ENCODE measurements at places on chromosomes 13 and 19.

- DNase-seq = no peak
These were observed 1.8 kb upstream of the CKM start for GRCh38 chr19:45324349-45324907.

DNA sequence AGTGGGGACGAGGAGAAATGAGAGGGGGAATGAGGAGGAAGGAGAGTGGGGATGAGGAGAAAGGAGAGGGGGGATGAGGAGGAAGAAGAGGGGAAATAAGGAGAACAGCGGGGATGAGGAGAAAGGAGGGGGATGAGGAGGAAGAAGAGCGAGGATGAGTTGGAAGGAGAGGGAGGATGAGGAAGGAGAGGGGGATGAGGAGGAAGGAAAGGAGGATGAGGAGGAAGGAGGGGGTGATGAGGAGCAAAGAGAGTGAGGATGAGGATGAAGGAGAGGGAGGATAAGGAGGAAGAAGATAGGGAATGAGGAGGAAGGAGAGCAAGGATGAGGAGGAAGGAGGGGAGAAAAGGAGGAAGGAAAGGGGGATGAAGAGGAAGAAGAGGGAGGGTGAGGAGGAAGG lies 14.0 kb upstream of the VSTM2B start:
- no peak for DNase-seq

- DNase-seq = no peak
These were observed 25.2 kb downstream of the TEX29 start for GRCh38 chr13:111345682-111346081.

GRCh38 chr13:48110132-48110868 lies 15.4 kb upstream of the MED4 start:
- DNase-seq = no peak

- no peak for DNase-seq
These were observed 8.9 kb downstream of the COG3 start for GRCh38 chr13:45473627-45474026.

GRCh38 chr13:25306671-25307464 lies 5.4 kb downstream of the NUP58 start:
- DNase-seq = no peak

GRCh38 chr19:32023564-32023832 lies 321.9 kb upstream of the ZNF507 start:
- DNase-seq = no peak

Data from non-pigmented ciliary epithelial cell (primary cell).